Hematopoietic multipotent progenitor cell treated with erythropoietin and hydrocortisone succinate and interleukin-3 and kit ligand, for 17 days (in vitro differentiated cells): ENCODE measurements at places on chromosomes 12 and 14.

DNA sequence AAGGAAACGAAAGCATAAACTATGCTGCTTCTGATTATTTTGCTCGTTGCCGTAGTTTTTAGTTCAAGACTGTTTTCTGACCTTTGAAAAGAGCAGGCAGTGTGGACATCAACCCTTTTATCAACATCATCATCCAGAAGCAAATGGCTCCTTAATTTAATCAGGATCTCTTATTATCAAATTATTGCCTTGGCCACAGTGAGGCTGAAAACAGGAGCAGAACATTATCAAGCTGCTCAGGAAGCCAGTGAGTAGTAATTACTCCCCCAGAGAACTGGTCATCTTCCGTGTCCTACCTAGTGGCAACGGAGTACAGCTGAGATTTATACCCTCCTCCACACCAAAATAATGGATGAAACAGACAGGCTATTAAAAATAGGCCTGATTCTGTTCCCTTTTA, 2.2 kb upstream of the DIABLO start:
- DNase-seq = no peak

DNA sequence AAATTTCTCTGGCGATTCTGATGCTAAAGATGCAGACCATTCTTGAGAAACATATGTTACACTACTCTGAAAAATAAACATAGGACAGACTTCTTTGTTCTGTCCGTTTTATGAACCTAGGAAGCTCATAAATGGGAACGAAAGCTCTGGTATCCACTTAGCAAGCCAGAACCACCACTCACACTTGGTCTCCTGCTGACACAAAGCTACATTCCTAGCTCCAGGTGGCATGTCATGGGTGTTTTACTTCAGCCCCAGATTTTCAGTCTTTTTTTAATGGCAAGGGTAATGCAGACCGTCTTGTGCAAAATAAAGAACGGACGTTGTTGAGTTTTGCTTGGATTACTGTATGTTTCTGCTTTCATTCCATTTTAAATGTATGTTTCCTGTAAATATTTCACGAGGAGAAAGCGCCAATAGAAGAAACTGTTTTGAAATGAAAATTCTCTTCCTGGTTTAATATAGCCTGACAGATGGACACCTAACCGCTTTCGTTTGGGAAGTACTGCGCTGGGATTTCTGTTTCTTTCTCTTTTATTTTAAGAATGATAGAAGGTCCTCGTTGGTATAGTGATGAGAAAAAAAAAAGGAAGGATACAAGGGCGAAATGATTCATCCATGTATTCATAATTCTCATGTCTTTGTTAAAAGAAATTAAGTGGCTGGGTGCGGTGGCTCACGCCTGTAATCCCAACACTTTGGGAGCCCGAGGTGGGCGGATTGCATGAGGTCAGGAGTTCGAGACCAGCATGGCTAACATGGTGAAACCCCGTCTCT, 871 bp upstream of the COQ5 start:
- no peak for DNase-seq

- no peak for DNase-seq
These were observed 16.9 kb downstream of the LTBP2 start for GRCh38 chr14:74595006-74595735.

DNA sequence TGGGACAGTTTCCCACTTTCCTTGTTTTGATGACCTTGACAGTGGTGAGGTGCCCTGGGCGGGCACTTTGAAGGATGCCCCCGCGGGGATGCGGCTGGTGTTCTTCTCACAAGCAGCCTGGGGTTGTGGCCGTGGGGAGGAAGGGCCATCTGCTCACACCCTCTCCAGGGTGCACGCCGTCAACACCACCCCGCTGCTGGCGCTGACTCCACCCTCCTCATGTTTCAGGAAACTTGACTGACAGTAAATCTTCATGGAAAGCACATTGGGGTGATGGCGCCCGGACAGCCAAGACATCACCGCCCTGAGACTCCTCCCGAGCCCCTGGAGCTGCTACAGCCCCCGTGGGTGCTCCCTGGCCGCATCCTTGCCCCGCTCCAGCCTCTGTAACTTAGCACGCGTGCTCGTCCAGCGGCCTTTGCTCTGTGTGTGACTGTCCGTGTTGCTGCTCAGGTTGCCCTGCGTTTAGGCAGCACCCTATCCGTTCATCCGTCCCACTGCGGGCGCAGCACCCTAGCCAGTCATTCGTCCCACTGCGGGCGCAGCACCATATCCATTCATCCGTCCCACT, 150.2 kb upstream of the C14orf180 start:
- no peak for DNase-seq

GRCh38 chr12:3242199-3242863, 165.2 kb downstream of the TSPAN9 start:
- no peak for DNase-seq

DNA sequence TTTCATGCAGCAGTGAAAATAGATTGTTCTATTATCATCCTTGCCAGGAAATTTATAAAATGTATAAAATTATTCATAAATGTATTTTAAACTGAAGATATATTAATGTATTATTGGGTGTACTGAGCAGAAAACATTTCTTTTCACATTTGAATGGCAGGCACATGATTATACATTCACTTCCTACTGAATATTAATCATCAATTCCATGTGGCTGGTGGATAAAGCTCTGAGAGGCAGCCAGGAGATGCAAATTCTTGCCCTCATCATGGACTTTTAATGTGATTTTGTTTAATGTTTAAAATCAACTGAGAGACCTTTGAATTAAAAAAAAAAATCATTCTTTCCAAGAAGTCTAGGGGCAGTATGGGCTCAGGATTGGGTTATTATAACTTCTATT, 40.8 kb downstream of the ANO6 start:
- DNase-seq = no peak
